T-cell (primary cell): ENCODE measurements at places on chromosomes 16 and 17. TPM values are rescaled to one million over a fixed set of nuclear protein-coding genes. Genes with fewer than 3 reads are reported as not detected.

- DNase-seq, result no peak
- no peak overlapping the region for H3K4me3 ChIP-seq
- no peaks in the 10 kb centered on the region for H3K4me1 ChIP-seq
Measured at GRCh38 chr16:47057630-47057993, 84.1 kb upstream of the DNAJA2 start.

DNA sequence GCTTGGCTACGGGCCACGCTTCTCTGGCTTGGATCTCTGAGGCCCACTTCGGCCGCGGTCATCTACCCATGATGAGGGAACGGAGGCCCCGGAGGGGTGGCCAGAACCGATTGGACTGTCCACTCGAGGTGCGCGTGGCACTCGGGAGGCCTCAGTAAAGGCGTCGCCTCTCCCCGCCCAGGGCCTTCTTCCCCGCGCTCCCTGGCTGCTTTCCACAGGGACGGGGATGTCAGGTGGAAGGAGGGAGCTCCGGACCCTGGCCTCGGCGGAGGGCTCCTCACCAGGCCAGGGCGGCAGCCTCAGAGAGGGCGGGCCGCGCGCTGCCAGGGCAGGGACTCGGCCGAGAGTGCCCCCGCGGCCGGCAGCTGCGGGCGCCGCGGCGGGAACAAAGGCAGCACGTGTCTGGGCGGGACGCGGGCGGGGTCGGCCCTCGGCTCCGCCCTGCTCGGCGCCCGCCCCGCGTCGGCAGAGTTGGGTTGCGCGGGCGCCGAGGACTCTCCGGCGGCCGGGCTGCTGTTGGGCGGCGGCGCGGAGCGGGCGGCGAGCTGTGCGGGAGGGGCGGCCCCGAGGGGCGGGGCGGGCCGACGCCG lies 587 bp upstream of the CDK5R1 start:
- no peaks in the 10 kb centered on the region for H3K27me3 ChIP-seq
- peaks cover 44% of the 10 kb centered on the region for H3K4me1 ChIP-seq
- peak; percentile 63 for DNase-seq
- peak overlapping the region; percentile 34 for H3K4me3 ChIP-seq

GRCh38 chr17:73309727-73310596 lies 1.8 kb downstream of the CDC42EP4 start:
- H3K27me3 ChIP-seq, result no peaks in the 10 kb centered on the region
- H3K36me3 ChIP-seq, result no peaks in the 10 kb centered on the region
- peak overlapping the region; percentile 60 for H3K4me3 ChIP-seq

Gene SGF29
- total RNA-seq, result 54.8 TPM

DNA sequence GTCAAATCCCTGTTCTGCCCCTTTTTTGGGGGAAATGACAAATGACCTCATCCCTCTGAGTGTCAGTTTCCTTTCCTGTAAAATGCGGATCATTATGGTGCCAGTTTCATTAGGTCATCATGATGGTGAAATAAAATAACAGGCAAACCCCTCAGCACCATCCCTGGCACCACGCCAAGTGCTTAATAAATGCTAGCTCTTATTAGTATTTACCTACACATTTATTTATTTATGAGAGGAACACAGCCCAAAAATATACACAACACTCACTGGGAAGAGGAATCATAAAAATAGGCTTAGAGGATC lies 28.6 kb upstream of the GPRC5B start:
- H3K4me1 ChIP-seq, result no peaks in the 10 kb centered on the region
- no peaks in the 10 kb centered on the region for H3K36me3 ChIP-seq
- no peak for DNase-seq

DNA sequence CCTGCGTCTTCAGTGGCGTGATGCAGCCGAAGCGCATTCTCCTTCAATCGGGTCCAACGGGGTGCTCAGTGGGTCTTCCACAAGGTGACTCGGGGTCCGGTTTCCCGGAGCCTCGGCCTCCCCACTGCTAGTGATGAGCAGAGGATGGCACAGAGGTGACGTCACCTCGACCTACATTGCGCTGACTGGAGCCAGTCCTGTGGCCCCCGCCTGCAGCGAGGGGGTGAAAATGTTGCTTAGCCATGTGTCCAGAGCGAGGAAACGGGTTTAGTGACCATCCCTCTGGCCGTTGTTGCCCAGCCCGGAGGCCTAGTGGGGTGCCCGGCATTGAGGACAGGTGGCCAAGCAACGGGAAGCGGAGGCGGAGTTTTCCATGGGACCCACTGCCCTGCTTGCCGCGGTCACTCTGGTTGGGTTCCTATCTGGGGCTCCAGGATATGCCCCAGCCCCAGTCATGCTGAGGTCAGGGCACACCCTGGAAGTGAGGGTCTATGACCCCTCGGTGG lies 190.6 kb upstream of the CIBAR2 start:
- H3K27me3 ChIP-seq, result no peaks in the 10 kb centered on the region
- peaks cover 50% of the 10 kb centered on the region for H3K4me1 ChIP-seq
- no peak for DNase-seq

DNA sequence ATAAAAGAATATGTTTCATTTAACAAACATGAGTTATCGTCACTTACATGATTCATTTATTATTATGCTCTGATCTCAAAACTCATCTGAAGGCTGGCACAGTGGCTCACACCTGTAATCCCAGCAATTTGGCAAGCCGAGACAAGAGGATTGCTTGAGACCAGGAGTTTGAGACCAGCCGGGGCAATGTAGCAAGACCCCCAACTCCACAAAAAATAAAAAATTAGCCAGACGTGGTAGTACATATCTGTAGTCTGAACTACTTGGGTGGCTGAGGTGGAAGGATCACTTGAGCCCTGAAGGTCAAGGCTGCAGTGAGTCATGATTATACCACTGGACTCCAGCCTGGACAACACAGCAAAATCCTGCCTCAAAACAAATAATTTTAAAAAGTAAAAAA lies 16.0 kb downstream of the APPBP2 start:
- no peak overlapping the region for H3K4me3 ChIP-seq
- H3K27me3 ChIP-seq, result no peaks in the 10 kb centered on the region
- no peak for DNase-seq
- H3K36me3 ChIP-seq, result no peaks in the 10 kb centered on the region
- no peak overlapping the region for H3K27ac ChIP-seq

Gene PRAC1
- total RNA-seq, result not detected

Gene ELMO3
- total RNA-seq, result 8.8 TPM

Gene FASN
- total RNA-seq, result 133 TPM

Gene C17orf67
- total RNA-seq, result 5.1 TPM

Gene EPN3
- not detected for total RNA-seq

DNA sequence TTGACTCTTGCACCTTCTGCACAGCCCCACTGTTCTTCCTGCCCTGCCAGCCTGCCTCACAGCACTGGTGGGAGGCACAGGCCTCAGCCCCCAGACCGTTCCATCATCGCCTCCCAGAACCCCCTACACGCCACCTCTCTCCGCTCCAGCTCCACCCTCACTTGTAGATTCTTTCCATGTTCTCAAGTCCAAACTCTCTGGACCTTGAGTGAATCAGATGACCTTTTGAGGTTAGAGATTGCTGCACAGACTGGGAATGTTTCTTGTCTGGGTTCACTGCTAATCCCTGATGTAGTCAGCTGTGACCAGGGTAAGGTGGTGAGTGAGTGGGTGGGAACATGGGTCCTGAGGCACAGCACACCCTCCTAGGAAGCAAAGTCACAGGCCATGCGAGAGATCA lies 272.4 kb downstream of the IRF8 start:
- H3K4me1 ChIP-seq, result no peaks in the 10 kb centered on the region
- H3K4me3 ChIP-seq, result no peak overlapping the region
- H3K27ac ChIP-seq, result no peak overlapping the region
- DNase-seq, result no peak
- no peaks in the 10 kb centered on the region for H3K36me3 ChIP-seq

DNA sequence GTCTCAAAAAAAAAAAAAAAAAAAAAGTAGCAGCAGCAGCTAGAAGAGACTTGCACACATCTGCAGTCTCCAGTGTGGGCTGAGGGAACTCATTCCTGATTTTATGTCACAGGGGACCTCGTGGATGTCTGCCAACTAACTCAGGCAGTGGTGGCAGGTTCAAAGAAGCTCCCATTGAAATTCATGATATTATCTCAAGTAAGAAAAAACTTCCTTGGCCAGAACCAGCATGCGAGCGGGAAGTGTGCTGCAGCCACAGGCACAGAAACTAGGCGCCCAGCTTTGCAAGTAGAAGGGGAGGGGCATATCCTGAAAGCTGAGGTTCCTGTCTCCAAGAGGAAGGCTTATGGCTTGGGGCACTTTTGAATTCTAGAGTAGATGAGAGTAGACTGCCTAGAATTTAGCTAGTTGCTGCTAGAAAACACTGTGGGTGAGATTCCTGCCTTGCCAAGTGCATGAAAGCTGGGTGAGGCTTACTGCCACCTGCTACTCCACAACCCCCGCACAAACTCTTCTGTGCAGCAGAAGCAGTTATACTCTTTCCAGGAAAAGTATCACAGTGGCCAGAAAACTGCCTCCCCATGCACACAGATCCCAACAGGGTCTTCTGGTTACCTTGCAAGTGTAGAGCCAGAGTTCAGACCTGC lies 603.8 kb upstream of the CA10 start:
- DNase-seq, result no peak
- H3K27ac ChIP-seq, result no peak overlapping the region
- H3K4me3 ChIP-seq, result no peak overlapping the region
- H3K36me3 ChIP-seq, result no peaks in the 10 kb centered on the region
- H3K27me3 ChIP-seq, result no peaks in the 10 kb centered on the region

DNA sequence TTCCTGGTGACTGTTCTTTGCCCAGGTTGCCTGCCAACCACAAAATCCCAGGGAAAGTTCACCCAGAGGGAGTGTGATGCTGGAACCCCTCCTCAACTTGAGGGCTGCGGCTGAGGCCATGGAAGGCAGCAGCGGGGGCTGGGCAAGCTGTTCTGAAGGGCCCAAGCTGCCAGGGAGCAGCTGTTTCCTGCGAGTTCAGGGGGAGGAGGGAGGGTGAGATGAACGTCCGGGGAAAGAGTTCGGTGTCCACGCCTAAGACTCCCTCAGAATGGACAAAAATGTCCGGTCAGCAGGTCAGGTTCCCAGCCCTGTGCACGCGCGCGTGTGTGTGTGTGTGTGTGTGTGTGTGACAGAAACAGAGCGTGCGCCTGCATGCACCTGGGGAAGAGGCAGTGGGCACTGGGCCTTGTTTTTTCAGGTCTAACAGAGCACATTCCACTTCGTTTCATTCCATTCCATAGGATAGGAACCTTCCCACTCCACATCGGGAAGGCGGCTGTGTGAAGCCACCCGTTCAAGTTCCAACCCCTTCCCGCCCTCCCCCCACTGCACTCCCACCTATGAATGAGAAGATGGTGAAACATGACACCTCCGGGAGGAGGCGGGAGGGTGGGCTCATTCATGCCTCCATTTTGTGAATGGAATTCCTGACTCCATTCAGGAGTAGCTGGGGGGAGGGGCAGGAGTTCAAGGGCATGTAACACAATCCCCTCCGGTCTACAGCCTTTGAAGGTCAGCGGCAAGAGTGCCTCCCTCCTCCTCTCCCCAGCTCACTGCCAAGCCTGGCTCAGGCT lies 15.7 kb downstream of the ETV4 start:
- H3K36me3 ChIP-seq, result peaks cover 26% of the 10 kb centered on the region
- no peaks in the 10 kb centered on the region for H3K4me1 ChIP-seq
- no peak overlapping the region for H3K27ac ChIP-seq
- no peak for DNase-seq

DNA sequence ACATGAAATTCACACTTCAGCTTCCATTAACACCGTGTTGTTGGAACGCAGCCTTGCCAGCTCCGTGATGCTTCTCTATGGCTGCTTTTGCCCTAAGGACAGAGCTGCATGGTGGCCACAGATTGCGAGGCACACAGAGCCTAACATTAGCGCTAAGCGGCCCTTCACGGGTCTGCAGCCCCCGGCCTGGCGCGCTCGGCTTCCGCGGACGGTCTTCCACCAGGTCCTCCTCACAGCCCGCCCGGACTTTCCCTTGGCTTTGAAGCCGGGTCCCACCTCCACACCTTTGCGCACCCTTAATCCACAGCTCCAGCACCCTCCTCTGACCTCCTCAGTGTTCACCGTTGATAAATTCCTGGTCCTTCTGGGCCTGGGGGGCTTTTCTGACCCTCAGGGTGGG lies 19.6 kb downstream of the SCGB1C2 start:
- DNase-seq, result no peak
- H3K27me3 ChIP-seq, result peaks cover 51% of the 10 kb centered on the region
- H3K4me1 ChIP-seq, result no peaks in the 10 kb centered on the region
- no peak overlapping the region for H3K4me3 ChIP-seq
- H3K27ac ChIP-seq, result no peak overlapping the region
- no peaks in the 10 kb centered on the region for H3K36me3 ChIP-seq

- no peaks in the 10 kb centered on the region for H3K4me1 ChIP-seq
- no peak overlapping the region for H3K4me3 ChIP-seq
- no peak for DNase-seq
- H3K36me3 ChIP-seq, result no peaks in the 10 kb centered on the region
- H3K27ac ChIP-seq, result no peak overlapping the region
- H3K27me3 ChIP-seq, result no peaks in the 10 kb centered on the region
Measured at GRCh38 chr16:66079671-66080334, 286.7 kb upstream of the CDH5 start.

- H3K36me3 ChIP-seq, result no peaks in the 10 kb centered on the region
- H3K27me3 ChIP-seq, result no peaks in the 10 kb centered on the region
- H3K4me3 ChIP-seq, result peak overlapping the region; percentile 78
- peaks cover 58% of the 10 kb centered on the region for H3K4me1 ChIP-seq
- H3K27ac ChIP-seq, result peak overlapping the region; percentile 83
- peak; percentile 59 for DNase-seq
Measured at GRCh38 chr17:7435676-7436555, 681 bp downstream of the TMEM102 start.

DNA sequence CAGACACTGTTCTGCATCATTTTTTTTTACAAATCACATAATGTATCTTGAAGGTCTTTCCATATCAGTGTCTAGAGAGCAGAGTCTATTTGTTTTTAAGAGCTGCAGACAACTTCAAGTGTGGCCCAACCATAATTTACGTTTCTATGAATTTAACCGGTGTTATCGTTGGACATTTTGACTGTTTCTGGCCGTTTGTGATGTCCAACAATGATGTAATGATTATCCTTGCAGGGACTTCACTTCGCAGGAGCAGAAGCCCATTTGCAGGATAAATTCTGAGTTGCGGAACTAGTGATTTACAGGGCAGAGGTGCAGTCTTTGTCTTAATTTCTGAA lies 26.9 kb upstream of the HLF start:
- peak overlapping the region; percentile 79 for H3K27ac ChIP-seq
- no peak for DNase-seq
- no peaks in the 10 kb centered on the region for H3K27me3 ChIP-seq
- H3K36me3 ChIP-seq, result no peaks in the 10 kb centered on the region
- peaks cover 19% of the 10 kb centered on the region for H3K4me1 ChIP-seq

Gene CLEC18B
- total RNA-seq, result 0.79 TPM

Gene FN3K
- total RNA-seq, result 12.2 TPM

DNA sequence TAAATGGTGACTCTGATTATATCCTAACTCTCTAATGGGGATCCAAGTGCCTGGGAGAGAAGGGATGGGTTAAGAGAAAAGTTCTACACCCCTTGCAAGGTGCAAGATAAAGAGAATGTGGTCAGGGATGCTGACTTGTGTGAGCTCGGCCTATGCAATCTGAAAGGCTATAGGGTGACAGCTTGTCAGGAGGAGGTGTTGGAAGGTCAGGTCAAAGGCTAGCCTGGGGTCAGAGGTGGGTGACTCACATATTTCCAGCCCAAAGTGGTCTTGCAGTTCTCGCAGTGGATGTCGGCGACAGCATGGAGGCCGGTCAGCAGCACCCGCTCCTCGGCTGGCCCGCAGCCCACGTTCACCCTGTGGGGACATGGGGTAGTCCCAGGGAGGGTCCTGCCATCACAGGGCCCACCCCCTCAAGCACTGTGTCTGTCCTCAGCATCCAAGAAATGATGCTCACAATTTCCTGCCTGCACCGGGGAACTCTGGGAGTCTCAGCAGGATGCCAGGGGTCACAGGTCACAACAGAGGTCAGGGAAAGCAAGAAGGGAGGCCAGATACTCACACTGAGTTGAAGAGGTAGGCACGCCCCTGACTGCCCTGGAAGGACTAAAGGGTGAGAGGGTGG lies 1.4 kb downstream of the YPEL3 start:
- H3K4me3 ChIP-seq, result peak overlapping the region; percentile 79
- H3K27ac ChIP-seq, result peak overlapping the region; percentile 50
- peaks cover 2% of the 10 kb centered on the region for H3K27me3 ChIP-seq
- no peak for DNase-seq
- H3K36me3 ChIP-seq, result peaks cover 6% of the 10 kb centered on the region
- H3K4me1 ChIP-seq, result peaks cover 68% of the 10 kb centered on the region
